ENCODE measurements at places on chromosomes 1 and 21. TPM values are rescaled to one million over a fixed set of nuclear protein-coding genes. Genes with fewer than 3 reads are reported as not detected.
A peak's percentile ranks its signal among the peaks of the same experiment; 100 is the strongest.

Gene PCBP3
- 4.6 TPM for total RNA-seq

Gene BTBD8
- total RNA-seq: 14.3 TPM

Gene DCST2
- total RNA-seq: 2.0 TPM

Gene FCN3
- not detected for total RNA-seq

Gene SERTAD4
- total RNA-seq: 2.5 TPM

Gene SLC2A1
- 303 TPM for total RNA-seq

Gene VWA5B1
- total RNA-seq: not detected

Gene KRTAP10-10
- not detected for total RNA-seq

Gene COL8A2
- 0.06 TPM for total RNA-seq

GRCh38 chr1:33276573-33277298 is 20.4 kb downstream of the ZNF362 start:
- DNase-seq: no peak
- H3K36me3 ChIP-seq: peaks cover 8% of the 10 kb centered on the region
- no peaks in the 10 kb centered on the region for H3K4me1 ChIP-seq

DNA sequence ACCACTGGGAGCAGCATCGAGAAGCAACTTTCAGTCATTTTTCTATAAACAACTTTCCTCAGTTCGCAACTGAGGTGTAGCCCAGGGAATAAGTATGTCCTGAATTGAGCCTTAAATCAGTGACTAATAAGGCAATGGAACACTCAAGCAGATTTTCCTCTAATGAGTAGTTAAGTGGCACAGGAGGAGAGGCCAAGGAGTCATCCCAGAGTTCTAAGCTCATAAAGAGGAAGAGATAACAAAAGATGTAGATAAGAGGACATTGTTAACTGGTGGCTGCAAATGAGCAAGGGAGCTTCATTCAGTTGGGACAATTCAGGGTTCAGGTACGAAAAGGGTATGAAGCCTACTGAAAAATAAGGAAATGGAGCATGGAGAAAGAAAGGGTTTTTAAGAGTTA is 64.5 kb downstream of the LRRC40 start:
- peaks cover 11% of the 10 kb centered on the region for H3K4me1 ChIP-seq
- no peaks in the 10 kb centered on the region for H3K36me3 ChIP-seq
- H3K27ac ChIP-seq: no peak overlapping the region
- DNase-seq: peak; percentile 59

- H3K4me3 ChIP-seq: peak overlapping the region; percentile 98
- H3K4me1 ChIP-seq: peaks cover 23% of the 10 kb centered on the region
- no peak overlapping the region for H3K27ac ChIP-seq
Observed at GRCh38 chr1:178091986-178092745, 1.7 kb upstream of the RASAL2 start.

GRCh38 chr1:160006312-160006940 is 25.4 kb downstream of the PIGM start:
- H3K27me3 ChIP-seq: peaks cover 26% of the 10 kb centered on the region
- no peaks in the 10 kb centered on the region for H3K4me1 ChIP-seq
- no peak overlapping the region for H3K4me3 ChIP-seq
- no peaks in the 10 kb centered on the region for H3K36me3 ChIP-seq

DNA sequence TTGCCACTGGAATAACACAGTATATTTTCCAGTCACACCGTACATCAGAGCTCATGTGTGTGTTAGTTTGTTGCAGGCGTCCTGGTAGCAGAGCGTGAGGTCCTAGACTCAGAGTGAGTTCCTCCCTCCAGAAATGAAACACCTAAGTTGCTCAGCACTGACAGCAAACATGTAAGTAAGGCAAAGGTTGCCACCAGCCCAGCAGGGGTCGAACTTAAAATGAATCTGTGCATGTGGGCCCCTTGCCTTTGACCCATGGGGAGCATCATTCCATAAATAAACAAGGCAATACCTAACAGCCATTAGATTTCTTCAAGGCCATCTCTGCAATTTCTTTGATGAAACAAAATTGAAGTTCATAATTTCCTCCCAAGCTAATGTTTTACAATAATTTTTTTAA is 125.3 kb upstream of the ERG start:
- no peak overlapping the region for H3K27ac ChIP-seq
- H3K4me3 ChIP-seq: no peak overlapping the region
- no peaks in the 10 kb centered on the region for H3K36me3 ChIP-seq
- no peaks in the 10 kb centered on the region for H3K27me3 ChIP-seq
- H3K4me1 ChIP-seq: no peaks in the 10 kb centered on the region
- no peak for DNase-seq

- H3K4me1 ChIP-seq: peaks cover 9% of the 10 kb centered on the region
- no peaks in the 10 kb centered on the region for H3K27me3 ChIP-seq
- H3K27ac ChIP-seq: no peak overlapping the region
- no peak overlapping the region for H3K4me3 ChIP-seq
Observed at GRCh38 chr1:38361566-38361965, 315.0 kb upstream of the POU3F1 start.

DNA sequence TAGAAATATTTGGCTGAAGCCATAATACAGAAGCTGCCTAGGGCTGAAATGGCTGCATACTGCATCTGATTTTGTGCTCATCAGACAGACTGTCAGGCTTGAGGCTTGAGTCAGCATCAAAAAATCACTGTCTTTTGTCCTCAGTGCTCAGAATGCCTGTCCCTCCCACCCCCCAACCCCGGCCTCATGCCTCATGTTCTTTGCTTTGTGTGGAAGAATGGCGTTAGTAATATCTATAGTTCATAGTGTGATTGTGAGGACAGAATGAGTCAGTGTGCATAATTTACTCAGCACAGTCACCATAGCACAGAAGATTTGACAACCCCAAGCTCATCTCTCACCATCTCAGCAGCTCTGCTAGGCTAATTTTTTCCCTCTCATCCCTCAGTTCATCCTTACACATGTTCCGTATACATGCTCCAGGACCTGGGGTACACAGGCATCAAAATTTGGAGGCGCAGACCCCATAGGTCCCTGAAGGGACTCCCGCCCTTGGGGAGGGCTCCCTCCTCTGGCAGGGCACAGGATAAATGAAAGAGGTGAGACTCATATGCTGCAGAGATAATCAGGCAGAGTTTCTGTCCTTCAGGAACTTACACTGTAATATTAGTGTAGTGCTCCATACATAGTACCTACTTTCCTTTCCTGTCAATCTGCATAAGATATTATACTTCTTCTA is 159.1 kb upstream of the C8B start:
- DNase-seq: no peak
- H3K27me3 ChIP-seq: no peaks in the 10 kb centered on the region
- no peak overlapping the region for H3K27ac ChIP-seq
- H3K4me1 ChIP-seq: no peaks in the 10 kb centered on the region

- H3K4me3 ChIP-seq: no peak overlapping the region
- no peak for DNase-seq
Observed at GRCh38 chr1:173628888-173629287, 6.2 kb upstream of the TEX50 start.

GRCh38 chr1:173164686-173165085 is 42.4 kb downstream of the TNFSF4 start:
- H3K4me3 ChIP-seq: no peak overlapping the region
- peak overlapping the region; percentile 53 for H3K27ac ChIP-seq

DNA sequence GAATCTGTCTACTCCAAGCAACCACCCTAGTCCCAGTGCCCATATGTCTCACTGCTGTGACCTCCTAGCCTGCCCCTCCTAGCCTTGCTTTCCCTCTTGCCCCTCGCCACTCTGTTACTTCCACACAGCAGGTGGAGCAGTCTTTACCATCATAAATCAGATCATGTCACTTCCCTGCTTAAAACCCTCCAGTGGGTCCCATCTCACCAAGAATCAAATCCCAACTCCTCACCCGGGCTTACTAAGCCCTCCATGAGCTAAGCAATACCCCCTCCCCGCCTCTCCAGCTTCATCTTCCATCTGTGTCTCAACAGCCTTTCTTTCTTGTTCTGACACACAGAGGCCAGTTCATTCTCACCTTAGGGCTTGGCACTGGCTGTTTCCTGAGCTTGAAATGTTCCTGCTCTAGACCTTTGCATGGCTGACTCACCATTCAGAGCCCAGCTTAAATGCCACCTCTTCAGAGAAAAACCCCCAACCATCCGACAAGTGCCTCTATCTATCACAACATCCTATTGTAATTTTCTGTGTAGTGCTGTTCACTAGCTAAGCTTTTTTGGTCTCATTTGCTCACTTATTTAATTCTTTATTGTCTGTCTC is 22.3 kb downstream of the KNCN start:
- H3K36me3 ChIP-seq: no peaks in the 10 kb centered on the region
- no peak overlapping the region for H3K27ac ChIP-seq
- peaks cover 23% of the 10 kb centered on the region for H3K4me1 ChIP-seq
- H3K27me3 ChIP-seq: peaks cover 100% of the 10 kb centered on the region
- DNase-seq: no peak

DNA sequence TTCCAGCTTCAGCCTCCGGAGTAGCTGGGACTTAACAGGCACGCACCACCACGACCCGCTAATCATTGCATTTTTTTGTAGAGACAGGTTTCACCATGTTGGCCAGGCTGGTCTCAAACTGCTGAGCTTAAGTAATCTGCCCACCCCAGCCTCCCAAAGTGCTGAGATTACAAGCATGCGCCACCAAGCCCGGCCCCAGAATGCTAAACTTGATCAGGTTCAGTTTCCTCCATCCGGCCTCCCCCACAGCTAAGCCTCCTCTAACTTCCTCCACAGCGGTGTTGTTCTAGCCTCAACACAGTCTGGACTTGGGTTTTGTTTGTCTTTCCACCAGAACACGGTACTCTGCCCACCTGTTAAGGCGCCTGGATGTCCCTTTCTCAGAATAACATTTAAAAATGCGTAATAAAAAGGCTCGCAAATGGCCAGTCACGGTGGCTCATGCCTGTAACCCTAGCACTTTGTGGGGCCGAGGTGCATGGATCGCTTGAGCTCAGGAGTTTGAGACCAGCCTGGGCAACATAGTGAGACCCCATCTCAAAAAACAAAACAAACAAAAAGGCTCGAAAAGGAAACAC is 2.4 kb downstream of the PARP1 start:
- H3K27ac ChIP-seq: peak overlapping the region; percentile 40
- H3K27me3 ChIP-seq: no peaks in the 10 kb centered on the region
- H3K4me3 ChIP-seq: peak overlapping the region; percentile 71
- no peaks in the 10 kb centered on the region for H3K36me3 ChIP-seq
- peaks cover 42% of the 10 kb centered on the region for H3K4me1 ChIP-seq

GRCh38 chr1:150558303-150558704 is 9.1 kb downstream of the ADAMTSL4 start:
- DNase-seq: no peak
- H3K27ac ChIP-seq: no peak overlapping the region
- no peaks in the 10 kb centered on the region for H3K27me3 ChIP-seq
- H3K4me3 ChIP-seq: no peak overlapping the region

- H3K4me3 ChIP-seq: no peak overlapping the region
- H3K36me3 ChIP-seq: no peaks in the 10 kb centered on the region
- no peak overlapping the region for H3K27ac ChIP-seq
- H3K4me1 ChIP-seq: peaks cover 13% of the 10 kb centered on the region
- H3K27me3 ChIP-seq: no peaks in the 10 kb centered on the region
- no peak for DNase-seq
Observed at GRCh38 chr21:38312822-38313221, 56.0 kb downstream of the KCNJ15 start.

DNA sequence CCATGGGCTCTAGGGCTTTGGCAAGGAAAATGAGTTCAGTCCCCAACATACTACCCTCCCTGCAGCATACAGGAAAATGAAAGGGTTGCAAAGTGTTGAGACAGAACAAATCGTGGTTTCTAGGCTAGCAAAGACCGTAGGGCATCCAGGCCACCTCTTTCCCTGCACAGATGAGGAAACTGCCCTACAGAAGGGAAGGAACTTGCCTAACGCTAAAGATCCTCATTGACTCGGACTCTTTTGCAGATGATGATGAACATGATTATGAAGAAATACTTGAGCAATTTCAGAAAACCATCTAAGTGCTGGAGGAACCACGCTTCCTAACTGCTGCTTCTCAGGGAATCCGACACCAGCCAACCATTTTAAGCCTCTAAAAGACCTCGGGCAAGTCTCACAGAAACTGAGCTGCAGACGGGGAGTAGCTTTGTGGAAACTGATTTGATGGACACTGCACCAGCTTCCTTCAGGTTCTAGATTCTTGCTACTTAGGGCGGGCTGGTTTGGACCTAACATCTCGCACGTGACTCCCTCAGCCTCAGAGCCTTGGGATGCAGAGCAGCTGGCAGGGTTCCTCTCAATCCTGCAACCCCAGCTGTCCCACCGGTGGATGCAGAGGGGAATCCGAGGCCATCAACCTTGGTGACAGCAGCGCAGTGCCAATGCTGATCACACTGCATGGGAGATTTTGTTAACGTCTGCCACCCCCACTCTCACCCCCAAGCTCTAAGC is 13.4 kb downstream of the THEMIS2 start:
- no peaks in the 10 kb centered on the region for H3K4me1 ChIP-seq
- H3K27me3 ChIP-seq: no peaks in the 10 kb centered on the region
- no peak overlapping the region for H3K27ac ChIP-seq
- no peak overlapping the region for H3K4me3 ChIP-seq
- DNase-seq: no peak

DNA sequence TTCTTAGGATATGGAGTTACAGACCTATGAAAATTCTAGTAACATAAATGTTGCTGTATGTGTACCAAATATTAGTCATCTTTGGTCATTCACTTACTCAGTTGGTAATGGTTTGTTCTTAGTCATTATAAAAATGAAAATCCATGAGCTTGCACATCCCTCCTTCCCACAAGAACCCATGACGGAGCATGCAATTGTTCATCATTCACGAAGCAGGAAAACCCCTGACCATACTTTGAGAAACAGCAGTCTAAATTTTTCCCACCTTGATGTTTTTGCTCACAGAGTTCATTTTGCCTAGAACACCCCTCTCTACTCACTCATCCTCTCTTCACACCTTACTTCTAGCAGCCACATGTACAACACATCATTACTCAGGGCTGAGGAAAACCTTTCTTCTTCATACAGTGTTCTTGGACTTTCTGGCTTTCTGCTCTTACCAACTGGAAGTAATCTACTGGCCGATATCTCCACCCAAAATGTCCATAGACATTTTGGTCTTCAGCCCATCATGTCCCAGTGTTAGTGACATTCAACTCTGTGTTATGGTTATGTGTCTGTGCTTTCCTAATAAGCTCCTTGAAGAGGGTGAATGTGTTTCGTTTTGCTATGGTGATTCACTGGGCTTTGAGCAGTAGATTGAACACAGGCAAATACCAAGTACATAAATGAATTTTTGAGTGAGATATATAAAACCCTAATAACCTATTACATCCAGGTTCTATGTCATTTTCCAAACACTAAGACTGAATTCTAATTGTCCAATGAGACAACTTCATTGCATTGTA is 189.9 kb downstream of the ZC3H11B start:
- H3K4me1 ChIP-seq: no peaks in the 10 kb centered on the region
- H3K4me3 ChIP-seq: no peak overlapping the region
- DNase-seq: no peak
- H3K36me3 ChIP-seq: no peaks in the 10 kb centered on the region

DNA sequence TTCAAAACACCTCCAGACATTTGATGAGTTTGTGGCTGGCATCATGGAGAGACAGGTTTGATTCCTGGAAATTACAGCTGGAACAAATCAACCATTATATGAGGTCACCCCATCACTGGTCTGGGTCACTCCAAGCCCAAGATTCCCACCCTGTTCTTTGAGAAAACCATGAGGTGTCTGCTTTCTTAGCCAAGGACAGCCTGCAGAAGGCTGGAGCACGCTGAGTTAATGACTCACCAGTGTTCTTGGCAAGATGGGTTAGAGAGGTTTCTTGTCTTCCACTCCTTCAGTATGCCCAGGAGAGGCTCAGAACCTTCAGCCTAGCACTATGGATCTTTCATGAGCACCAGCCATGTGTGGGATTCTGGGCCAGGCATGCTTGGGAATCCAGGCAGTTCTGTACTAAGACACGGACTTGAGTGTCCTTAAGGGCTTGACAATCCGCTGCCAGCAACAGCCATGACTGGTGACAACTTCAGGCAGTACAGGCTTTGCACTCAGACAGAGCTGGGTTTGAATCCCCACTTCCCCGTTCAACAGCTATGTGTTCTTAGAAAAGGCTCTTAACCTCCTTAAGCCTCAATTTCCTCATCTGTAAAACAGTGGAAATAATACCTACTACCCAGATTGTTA is 43.9 kb downstream of the GRHL3 start:
- H3K27me3 ChIP-seq: no peaks in the 10 kb centered on the region
- no peaks in the 10 kb centered on the region for H3K36me3 ChIP-seq
- DNase-seq: no peak
- no peak overlapping the region for H3K27ac ChIP-seq

All from neural progenitor cell (in vitro differentiated cells).